NCI-H1105 (cell line): ENCODE measurements at places on chromosomes 7 and 10.
A peak's percentile ranks its signal among the peaks of the same experiment; 100 is the strongest.

- peak; percentile 71 for DNase-seq
These were observed 40.1 kb upstream of the AKR1C2 start for GRCh38 chr10:5043716-5044115.

DNA sequence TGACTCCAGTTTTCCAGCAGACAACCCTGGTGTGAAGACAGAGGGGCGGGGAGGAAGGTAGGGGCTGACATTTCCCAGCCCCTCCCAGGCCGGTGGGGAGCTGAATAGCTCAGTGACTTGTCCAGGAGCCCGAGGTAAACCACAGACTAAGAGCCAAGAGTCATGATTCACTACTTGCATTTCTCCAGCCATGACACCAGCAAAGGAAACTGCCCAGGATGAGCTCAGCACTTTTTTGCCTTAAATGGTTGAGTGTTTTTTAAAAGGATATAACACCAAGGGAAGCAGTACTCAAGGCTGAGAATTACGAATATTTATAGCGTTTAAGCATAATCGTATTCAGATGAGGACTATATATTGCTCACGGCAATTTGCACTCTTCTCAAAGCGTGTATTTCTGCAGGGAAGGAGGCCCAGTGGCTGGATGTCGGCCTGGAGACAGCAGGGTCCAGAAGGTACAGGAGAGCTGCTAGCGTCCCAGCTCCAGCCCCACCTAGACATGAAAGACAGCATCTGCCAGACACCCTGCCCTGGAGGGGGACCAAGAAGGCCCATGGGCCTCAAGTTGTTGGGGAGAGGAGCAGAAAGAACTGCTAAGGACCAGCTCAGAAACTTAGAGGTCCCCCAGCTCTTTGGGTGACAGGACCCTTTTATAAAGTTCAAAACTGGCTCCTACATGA is 141.4 kb downstream of the GRID1 start:
- no peak for DNase-seq

DNA sequence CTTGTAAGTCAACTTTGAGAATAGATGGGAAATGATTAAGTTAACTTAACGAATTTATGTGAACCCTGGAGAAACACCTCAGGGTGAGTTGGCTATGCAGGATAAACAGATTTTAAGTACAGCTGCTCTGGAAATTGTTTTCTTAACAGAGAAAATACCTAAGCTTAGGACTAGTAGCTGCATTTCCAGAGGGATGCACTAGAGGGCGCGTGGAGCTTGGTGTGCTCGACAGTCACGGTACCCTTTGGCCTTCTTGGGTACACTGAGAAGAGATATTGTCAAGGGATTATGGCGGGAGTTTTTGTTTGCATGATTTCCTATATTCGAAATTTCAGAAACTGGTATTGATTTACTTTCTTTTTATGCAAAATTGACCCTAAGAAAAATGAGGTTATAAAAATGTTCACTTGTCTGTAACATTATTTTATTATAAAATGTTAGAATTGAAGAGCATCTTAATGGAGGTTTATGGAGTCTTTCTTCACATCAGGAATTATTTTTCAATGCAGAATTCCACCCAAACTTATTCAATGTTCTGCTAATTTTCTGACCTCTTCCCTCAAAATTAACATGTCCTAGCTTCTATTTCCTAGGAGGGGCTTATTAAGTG is 58.4 kb upstream of the MYO3A start:
- peak; percentile 39 for DNase-seq

DNA sequence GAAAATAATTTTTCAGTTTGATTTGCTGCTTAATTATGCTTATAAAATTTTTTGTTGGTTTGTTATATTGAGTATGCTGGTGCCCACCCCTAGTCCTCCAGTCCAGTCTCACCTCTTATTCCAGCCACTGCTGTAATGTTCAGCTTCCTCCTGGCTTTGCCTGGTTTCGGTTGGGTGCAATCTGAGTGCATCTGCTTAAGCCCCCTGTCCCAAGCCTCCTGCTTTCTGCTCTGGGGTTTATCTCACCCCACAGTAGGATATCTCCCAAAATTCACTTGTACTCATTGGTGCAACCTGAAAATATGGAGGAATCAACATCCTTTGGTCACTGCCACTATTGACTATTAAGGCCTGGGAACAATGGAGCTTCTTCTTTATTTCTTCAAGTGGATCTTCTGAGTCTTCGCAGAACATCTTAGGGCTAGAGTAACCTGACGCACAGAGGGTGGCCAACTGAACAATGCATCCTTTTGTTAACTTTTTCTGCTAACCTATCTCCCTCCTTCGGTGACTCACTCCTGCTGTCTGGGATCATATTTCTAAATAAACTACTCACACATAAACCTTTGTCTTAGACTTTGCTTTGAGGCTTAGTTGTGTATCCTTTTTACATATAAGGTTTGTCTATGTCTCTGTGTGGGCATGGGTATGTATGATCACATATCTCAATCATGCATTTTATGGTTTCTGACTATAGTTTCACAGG is 19.1 kb upstream of the SOSTDC1 start:
- no peak for DNase-seq

- DNase-seq, result no peak
These were observed 284.2 kb downstream of the MTERF1 start for GRCh38 chr7:91596287-91596686.

DNA sequence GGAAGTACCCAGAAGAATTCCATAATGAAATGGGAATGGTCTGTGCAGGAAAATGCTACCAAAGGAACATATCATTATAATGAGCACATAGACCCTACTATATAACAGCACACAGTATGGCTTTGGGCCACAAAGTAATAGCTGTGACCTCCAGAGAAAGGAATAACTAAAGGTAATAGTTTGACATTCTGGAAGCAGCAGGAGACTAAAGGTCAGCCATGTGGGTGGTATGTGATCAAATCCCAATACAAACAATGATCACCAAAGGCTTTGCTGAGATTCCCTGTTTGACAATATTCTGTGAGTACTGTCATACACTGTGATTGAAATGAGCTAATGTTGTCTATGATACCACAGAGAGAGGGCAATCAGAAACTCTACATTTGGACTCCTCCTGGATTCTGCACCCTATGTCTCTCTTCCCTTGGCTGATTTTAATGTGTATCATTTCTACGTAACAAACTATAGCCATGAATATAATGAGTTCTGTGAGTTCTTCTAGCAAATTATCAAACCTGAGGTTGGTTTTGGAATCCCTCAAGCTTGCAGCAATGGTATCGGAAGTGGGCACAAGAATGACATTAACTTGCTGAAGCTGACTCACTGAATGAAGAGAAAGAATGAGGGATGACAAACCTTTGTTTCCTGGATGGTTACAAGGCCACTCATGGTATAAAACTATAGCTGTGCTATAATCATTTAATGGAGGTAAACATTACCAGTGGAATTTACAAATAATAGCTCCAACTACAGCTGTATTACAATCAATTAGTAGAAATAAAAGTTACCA is 99.6 kb downstream of the JMJD1C start:
- DNase-seq, result no peak

DNA sequence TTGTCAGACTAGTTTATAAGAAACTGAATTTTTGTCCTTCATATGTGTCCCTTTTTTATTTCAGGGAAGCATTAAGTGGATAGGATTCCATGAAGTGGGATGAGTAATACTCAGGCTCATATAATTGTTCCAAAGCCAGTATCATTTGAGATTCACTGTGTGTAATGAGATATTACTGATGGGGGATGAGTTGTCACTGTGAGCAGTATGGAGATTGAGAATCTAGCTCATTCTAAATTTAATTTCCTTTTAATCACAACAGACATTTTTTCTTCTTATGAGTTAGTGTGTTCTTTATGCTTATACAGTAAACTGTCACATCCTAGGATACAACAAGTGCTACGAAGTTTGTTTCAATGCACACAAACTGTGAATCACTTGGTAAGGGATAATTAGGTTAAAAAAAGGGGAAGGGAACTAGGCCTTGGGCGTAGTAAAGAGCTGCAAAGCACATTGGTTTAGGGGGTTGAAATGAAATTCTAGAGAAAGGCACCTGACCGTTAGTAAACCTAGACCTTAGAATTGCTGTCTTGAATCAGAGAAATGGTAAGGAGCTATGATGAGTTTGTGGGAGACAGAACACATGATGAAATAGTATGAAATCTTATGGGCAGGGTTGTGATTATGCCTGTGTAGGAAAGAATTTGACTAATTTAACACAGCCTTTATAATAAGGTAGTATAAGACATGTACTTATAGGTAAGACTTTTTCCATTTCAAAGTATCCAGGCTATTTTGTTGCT is 153.4 kb downstream of the MLLT10 start:
- no peak for DNase-seq

DNA sequence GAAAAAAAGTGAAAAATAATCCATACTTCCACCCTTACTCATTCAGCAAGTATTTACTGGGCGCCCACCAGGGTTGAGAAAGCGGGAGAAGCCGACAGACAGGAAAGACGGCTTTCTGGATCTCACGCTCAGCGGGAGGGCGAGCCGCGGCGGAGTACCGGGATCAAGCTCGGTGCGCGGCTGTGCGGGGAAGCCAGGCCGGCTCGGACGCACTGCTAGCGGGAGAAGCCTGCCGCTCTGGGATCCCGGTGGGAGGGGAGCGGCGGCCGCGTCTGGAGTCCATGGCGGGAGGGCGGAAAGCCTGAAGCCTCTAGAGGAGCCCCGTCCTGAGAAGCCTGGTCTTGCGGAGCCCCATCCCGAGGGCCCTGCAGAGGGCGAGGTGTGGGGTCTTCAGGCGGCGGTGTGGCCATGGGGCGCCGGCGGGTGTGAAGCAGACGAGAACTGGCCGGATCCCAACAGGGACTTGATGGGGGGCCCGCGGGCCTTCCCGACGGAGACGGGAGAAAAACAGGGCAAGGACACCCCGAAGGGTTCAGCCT is 82.9 kb downstream of the VIPR2 start:
- no peak for DNase-seq

DNA sequence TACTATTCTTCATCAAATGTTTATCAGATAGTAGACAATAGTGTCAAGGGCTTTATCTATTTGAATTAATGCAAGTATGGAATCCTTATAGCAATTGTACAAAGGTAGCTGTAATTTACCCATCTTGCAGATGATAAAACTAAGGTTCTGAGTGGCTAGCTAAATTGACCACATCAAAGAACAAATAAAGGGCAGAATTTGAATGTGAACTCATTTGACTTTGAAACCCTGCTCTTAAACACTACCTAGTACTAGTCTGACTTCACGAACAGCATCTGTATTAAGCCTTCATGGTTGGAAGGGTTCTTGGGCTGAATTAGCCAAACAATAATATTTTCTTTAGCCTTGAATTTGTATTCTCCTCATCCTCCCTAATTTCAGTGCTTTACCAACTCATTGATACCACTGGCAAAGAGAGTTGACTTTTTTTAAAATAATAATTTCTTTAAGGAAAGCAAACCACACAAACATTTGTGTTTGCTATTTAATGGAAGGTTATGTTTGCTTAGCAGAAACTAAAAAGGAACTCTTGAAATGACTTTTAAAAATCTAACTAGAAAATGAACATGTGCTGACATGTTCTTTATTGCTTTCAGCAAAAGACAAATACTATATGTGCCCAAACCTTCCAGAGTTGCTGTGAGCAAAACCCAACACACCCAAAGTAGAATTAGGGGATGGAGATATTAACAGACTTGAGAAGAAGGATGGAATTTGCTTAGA is 322.6 kb downstream of the RNLS start:
- DNase-seq, result no peak
